ENCODE measurements at places on chromosomes 12 and 14.

DNA sequence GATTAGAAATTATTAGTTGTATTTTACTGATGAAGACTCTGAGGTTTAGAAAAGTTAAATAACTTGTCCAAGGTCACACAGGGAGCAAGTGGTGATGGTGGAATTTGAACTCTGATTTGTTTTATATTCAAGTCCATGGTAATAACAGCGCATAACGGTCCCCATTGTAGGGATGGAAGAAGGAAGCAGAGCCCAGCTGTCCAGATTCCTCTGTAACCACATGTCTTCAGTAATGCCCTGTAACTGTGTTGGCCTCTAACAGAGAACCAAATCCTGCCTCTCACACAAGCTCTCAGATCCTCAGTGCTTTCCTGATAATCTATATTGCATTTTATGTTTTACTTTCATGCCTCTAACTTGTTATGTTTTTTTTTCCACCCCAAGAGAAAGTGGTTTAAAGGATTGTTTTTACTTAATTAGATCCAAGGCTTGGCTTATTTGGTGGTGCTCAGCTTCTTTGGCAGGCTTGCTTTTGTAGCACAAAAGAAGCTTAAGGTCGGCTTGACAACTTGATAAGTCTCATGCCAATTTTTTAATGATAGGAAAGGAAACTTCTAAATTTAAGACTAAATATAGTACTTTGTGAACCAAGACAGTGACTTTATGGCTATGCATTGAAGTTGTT lies 105.1 kb upstream of the SEL1L start:
- DNase-seq, result no peak

- DNase-seq, result peak; percentile 24
Measured at GRCh38 chr14:51849097-51849496, 11.3 kb upstream of the GNG2 start.

GRCh38 chr14:65964366-65964765 lies 521.8 kb upstream of the CCDC196 start:
- no peak for DNase-seq

GRCh38 chr14:71591231-71591630 lies 341.0 kb upstream of the RGS6 start:
- no peak for DNase-seq

GRCh38 chr14:58861586-58861985 lies 223.8 kb downstream of the DACT1 start:
- DNase-seq, result no peak

DNA sequence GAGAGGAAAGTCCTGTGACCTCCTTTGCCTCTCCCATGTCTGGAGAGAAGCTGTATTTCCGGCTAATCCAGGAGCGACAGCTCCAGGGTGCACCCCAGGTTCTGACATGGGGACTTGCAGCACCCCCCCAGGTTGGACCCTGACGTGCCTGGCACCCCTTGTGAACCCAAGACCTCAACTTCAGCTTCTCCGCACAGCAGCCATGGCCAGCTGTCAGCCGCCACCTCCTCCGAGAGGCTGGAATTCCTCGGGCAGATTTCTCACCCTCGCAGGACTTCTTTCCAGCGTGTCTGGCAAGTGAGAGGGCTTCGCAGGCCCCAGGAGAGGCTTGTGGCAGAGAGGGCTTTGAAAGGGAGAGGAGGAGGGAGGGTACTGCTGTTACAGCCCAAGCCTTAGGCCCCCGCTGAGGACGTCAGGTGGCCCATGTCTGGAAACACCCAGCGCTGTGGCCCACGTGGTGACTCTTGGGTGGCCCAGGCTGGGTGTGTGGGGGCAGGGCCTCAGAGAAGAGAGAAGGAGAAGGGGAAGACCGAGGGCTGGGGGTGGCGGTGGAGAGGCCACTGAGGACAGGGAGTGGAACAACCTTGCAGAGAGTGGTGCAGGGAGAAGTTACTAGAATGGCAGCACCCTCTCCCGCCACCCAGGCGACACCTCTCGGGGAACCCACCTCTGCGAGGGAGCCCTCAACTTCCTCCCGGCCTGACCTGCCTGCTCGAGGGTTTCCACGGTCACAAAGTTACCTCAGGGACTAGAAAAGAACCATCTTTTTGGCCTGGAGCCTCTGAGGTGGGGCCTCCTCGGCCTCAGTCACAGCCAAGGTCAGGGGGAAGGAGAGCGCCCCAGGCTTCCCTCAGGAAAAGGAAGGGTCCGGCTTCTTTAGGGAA lies 11.7 kb upstream of the RPS6KL1 start:
- DNase-seq, result no peak

All from CD4-positive, alpha-beta T cell (primary cell).